ENCODE measurements at places on chromosomes 11 and 22.

DNA sequence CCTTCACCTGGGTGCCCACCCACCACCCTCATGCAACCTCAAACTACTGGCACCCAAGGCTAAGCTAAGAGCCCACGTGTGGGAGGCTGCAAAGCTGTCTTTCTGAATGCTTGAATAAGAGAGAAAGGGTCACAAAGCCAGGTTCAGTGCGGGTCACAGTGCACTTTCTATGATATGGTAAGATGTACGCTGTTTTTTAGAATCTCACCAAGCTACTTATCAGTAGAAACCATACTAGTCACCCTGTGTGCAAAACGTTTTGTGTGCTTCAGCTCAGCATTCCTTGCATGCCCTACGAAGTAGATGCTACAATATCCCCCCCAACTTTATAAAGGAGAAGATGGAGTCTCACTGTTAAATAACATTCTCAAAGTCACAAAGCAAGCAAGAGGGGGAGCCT is 14.9 kb downstream of the P2RX3 start:
- no peak for DNase-seq

DNA sequence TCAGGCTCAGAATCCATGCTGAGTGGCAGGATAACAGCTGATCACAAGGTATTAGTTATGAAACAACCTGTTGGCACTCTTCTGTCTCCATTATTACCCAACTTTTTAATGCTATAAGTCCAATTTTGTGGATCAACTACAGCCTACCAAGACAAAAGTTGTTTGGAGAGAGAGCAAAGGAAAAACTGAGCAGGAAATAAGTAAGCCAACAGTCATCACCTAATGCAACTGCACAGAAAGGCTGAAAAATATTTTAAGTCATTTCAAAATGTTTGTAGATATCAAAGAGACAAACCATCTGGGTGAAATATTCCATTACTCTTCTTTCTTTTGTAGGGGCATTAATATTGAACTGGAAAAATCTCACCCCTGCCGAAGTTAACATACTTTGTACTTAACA is 41.6 kb downstream of the FDX1 start:
- DNase-seq = no peak

DNA sequence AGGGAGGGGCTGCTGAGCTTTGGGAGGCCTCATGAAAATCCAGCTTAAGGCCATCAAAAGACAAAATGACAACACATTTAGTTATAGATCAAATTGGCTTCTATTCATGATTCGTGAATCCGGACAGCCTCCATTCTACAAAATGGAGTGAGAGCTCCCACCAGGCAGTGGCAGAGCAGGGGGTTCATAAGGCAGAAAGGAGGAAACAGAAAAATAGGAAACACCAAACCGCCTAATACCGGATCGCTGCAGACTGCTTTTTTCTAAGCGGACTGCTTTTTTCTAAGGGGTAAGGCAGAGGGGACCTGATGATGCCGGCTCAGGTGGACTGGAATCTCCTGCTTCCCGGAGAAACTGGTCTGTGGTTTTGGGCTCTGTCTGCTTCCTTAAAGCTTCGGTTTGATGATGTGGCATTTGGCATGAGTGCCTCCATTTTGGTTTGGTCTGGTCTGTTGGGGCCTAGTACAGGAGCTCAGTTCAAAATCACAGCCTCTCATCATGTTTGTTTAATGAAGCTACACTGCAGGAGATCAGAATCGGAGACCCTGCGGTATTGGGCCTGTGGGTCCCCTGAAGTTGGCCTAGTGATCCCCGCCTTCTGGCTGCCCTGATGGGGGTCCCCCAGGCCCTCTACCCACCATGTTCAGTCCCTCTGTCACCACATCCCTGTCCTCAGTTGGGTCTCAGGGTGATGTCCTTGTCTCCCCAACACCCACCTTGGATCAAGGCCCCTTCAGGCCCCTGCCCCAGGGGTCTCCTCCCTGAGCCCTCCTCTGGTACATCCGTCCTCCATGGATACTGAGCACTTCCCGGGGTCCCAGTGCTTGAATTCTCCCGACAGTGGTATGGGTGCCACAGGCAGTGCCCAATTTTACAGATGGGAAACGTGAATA is 1.2 kb downstream of the ALDH3B1 start:
- DNase-seq = no peak

GRCh38 chr22:45518580-45518991 is 15.9 kb downstream of the FBLN1 start:
- DNase-seq = no peak

DNA sequence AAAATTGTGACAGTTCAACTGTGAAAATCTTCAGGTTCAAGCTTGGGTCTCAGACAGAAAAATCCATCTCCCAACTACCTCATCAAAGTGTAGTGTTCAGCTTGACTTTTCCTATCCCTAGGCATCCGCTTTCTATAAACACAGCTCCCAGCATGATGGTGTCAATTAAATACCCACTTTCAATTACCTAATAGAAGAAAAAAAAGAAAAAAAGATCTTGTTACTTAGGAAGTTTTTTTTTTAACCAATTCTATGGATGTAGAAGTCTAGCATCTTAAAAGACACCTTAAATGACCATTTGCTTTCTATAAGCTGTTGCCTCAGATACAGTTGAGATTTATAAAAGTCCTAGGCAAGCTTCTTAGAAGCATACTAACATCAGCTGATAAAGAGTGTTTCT is 244.1 kb upstream of the MTNR1B start:
- no peak for DNase-seq

DNA sequence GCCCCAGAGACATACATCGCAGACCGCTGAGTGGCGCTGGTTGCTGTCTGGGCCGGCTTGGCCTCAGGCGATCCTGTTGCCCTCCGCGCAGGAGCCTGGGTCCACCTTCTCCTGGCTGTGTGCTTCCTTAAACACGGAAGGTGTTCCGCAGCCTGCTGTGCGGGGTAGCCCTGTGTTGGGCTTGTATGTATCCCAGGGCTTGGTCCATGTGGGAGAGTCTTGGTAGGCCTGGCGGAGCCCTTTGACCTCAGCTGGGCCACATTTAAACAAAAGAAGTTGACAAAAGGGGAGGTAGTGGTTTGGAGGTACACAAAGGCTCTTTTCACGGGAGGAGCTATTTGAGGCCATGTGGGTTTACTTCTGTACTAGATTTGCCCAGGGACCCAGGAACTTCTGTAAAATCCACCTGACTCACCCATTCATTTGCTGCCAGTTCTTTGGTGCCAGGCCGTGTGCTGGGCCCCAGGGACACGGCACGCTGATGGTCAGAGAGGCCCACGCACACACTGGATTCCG is 11.0 kb upstream of the GRAMD4 start:
- DNase-seq = no peak

- no peak for DNase-seq
These were observed 10.4 kb downstream of the NHERF4 start for GRCh38 chr11:119195680-119196079.

DNA sequence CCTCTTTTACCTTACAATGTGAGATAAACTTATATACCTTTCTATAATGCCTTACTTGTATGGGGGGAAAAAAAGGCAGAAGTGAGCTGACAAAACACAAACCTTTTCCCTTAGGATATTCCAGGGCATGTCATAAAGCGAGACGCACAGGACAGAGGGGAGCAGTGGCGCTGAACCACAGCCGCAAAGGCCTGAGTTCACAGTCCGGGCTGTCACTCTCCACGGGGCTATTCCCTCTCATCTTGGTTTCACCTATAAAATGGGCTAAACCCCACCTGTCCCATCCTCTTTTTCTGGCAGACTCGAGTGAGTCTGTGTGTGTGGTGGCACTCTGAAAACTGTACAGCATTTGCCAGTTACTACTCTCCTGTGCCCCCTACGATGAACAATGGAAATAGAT is 14.4 kb upstream of the FXYD2 start:
- DNase-seq = no peak

- DNase-seq = no peak
These were observed 3.6 kb upstream of the AIFM3 start for GRCh38 chr22:20963201-20964052.

DNA sequence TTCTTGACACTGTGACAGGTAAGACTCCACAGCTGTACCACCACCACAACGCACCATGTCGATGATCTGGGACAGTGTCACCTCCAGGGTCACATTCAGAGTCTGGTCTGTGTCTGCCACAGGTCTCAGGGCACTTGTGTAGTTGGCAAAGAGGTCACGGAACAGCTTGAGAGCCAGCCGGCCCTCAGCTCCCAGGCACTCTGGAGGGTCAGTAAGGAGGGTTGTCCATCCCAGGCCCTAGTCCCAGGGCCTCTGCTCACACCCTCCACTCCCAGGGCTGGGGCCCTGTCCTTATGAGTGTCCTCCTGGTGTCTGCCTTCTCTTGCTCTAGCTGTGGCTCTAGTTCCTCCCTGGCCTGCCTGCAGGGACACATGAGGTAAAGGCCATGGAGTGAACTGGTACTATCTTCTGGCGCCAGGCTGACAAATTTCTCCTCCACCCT is 1.4 kb downstream of the CHRNA10 start:
- DNase-seq = no peak

GRCh38 chr11:116356451-116356850 is 416.3 kb downstream of the BUD13 start:
- no peak for DNase-seq

GRCh38 chr22:50034126-50035081 is 21.8 kb upstream of the IL17REL start:
- no peak for DNase-seq

DNA sequence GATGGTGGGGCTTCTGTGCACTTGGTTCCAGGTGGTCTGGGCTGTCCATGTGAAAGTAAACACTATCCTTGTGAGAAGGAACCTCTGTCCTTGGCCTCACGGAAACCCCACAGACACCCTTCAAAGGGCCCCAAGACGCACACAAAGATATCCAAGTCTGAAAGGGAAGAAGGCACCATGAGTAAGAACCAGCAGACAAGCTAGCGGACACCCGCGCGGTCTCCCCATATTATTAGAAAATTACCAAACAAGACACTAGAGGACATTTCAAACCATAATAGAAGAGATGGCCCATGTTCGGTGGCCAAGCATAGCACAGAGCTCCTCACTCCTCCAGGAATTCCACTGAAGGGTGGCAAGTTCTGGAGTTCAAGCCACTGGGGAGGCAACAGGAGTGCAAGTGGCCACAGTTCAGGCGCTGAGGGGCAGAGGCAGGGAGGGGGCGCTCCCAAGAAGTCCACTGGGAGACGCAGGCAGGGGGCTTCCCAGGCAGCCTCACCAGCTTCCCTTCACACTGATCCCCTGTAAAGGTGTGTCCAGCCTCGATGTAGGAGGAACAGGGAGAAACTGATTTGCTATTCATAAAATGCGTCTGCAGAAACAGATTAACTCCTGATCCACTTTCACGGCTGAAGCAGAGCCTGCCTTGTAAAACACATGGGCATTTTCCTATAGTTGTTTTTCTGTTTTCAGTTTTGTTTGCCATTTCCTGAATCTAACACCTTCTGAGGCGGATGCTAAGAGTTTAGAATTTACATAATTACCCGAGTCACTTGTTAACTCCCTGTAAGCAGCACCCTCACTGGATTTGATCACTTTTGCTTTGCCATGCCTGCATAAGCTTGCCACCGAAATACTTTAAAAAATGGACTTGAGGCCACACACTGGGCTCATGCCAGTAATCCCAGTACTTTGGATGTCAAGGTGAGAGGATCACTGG is 9.1 kb upstream of the PPARA start:
- no peak for DNase-seq

- no peak for DNase-seq
These were observed 9.2 kb downstream of the SCUBE1 start for GRCh38 chr22:43333978-43334377.

DNA sequence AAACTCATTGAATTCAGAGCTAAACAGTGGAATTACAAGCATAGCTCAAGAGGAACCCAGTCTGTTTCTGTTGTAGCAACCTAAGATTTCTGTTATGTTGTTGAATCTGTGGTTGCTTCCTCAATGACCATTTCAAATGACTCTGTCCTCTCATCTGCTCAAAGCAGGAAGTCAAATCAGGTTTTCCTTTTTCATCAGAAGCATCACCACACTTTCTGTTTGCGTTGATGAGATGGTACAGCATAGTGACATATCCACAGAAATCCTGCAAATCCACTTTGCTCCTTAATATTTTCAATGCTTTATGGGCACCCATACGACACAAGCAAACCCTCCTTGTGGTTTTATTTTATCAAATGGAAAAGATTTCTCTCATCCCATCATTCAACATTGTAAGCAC is 12.6 kb upstream of the UCP2 start:
- DNase-seq = no peak

- no peak for DNase-seq
These were observed 259.2 kb downstream of the JRKL start for GRCh38 chr11:96648991-96649390.

GRCh38 chr11:3861683-3862082 is 6.2 kb downstream of the STIM1 start:
- no peak for DNase-seq

- no peak for DNase-seq
These were observed 62.7 kb downstream of the WNT7B start for GRCh38 chr22:45914309-45914708.

DNA sequence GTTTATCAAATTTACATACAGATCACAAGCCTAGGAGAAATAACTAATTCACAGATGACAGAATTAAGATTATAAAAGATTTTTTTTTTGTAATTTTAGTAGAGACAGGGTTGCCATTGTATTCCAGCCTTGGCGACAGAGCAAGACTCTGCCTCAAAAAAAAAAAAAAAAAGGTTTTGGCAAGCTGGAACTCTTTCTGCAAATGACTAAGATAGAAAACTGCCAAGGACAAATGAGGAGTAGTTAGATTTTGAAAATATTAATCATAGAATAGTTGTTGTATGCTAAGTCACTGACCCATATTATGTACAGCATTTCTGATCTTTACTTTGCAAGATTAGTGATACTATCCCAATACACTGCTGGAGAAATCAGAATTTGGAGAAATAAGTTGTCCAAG is 99.2 kb downstream of the C11orf65 start:
- no peak for DNase-seq

GRCh38 chr11:115161876-115162275 is 342.3 kb downstream of the CADM1 start:
- DNase-seq = no peak

GRCh38 chr11:62223095-62223494 is 14.6 kb downstream of the SCGB2A1 start:
- DNase-seq = no peak

- no peak for DNase-seq
These were observed 57.7 kb downstream of the TRAF6 start for GRCh38 chr11:36452236-36452940.
